ENCODE measurements at places on chromosomes 4 and X.

GRCh38 chr4:158895797-158896576 is 127.2 kb downstream of the FNIP2 start:
- DNase-seq = no peak

GRCh38 chr4:166518315-166518714 is 645.3 kb downstream of the TLL1 start:
- no peak for DNase-seq

DNA sequence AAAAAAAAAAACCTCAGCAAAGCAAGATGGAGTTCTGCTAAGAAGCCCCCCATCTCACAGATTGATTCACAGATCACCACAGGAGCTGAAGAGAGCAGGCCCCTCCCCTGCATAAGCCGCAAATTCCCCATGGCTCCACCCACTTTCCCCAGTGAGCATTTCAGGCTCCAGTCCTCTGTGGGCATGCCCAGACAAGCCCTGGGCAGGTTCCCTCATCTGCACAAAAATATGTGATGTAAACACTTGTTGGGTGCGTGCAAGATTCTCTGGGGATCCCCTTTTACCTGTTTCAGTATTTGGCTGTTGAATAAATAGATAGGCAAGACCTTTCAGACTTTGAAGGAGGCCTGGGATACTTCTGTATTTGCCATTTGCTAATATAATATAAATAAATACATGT is 514.3 kb downstream of the PCDH7 start:
- no peak for DNase-seq

DNA sequence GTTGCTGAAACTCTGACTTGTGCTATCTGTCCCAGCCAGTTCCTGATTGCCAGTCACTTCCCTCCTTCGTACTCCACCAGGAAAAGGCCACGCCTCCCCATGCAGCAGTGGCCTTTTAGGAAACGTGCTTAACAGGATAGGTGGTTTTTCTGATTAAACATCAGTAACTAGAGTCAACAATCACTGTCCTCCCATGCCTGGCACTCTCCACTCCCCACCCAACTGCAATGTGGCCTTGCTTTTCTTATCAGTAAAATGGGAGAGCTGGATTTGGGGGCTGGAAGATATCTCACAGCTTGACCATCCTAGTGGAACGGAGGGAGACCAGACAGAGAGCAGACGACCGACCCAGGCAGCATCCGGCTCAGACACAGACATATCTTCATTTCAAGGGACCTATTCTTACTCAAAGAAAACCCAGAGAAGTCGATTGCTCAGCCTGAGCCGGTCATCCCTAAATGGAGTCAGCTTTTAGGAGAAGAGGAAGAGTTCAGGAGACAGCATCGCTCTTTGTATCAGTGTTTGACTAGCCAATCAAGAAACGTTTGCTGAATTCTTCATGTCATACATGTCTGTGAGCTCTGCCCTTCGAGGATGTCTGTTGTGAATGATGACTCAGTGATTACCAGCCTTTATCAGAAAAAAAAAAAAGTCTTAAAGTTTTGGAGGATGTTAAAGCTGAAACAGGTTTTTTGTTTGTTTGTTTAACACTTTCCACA is 12.7 kb upstream of the UBA6 start:
- no peak for DNase-seq

DNA sequence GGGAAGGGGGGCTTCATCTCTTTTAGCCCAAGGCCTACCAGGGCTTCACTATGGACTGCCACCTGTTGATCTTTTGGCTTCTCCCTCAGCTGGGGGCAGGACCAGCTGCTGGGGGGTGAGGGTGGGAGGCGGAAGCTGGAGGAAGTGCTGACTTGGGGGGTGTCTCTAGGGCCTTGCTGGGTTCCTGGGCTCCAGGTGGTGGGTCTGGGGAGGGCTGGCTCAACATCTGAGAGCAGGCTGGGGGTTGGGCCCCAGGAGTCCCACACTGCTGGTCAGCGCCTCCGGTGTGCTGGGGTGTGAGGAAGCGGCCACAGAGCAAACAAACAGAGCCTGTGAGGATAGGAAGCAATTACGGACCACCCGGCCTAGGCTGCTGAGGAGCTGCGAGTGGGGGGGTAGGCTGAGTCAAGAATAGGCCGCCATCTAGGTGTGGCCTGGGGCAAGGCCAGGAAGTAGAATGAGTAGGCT is 85.7 kb downstream of the EFNB1 start:
- DNase-seq = no peak

- no peak for DNase-seq
These were observed 876 bp downstream of the KLHL2 start for GRCh38 chr4:165208221-165208652.

GRCh38 chrX:8273451-8273895 is 102.4 kb upstream of the VCX2 start:
- DNase-seq = no peak

GRCh38 chr4:102502543-102502818 is 1.3 kb downstream of the NFKB1 start:
- DNase-seq = no peak

- no peak for DNase-seq
These were observed 19.8 kb upstream of the MANBA start for GRCh38 chr4:102780476-102781144.

- DNase-seq = no peak
These were observed 67.9 kb upstream of the TECRL start for GRCh38 chr4:64477127-64477526.

DNA sequence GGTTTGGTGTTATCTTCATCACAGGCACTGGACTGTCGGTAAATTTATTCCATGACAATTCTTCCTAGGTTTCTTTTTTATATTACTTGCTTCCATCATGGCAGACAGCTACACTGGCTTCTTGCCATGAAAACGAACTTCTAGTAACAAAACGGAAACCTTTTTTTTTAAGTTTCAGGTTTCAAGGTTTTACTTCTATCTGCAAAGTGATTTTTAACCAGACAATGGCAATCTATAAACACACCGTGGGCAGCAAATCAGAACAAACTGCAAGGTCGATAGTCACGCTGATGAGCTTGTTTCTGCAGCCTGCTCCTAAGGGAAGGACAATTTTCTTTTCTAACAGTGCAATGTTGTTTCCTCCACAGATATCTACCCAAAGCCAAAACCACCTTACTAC is 29.9 kb downstream of the XG start:
- DNase-seq = no peak

- no peak for DNase-seq
These were observed 205.7 kb downstream of the AR start for GRCh38 chrX:67749536-67749935.

GRCh38 chr4:128345650-128346049 is 58.0 kb upstream of the PGRMC2 start:
- DNase-seq = no peak

- no peak for DNase-seq
These were observed 279.8 kb upstream of the BOD1L1 start for GRCh38 chr4:13907255-13907751.

DNA sequence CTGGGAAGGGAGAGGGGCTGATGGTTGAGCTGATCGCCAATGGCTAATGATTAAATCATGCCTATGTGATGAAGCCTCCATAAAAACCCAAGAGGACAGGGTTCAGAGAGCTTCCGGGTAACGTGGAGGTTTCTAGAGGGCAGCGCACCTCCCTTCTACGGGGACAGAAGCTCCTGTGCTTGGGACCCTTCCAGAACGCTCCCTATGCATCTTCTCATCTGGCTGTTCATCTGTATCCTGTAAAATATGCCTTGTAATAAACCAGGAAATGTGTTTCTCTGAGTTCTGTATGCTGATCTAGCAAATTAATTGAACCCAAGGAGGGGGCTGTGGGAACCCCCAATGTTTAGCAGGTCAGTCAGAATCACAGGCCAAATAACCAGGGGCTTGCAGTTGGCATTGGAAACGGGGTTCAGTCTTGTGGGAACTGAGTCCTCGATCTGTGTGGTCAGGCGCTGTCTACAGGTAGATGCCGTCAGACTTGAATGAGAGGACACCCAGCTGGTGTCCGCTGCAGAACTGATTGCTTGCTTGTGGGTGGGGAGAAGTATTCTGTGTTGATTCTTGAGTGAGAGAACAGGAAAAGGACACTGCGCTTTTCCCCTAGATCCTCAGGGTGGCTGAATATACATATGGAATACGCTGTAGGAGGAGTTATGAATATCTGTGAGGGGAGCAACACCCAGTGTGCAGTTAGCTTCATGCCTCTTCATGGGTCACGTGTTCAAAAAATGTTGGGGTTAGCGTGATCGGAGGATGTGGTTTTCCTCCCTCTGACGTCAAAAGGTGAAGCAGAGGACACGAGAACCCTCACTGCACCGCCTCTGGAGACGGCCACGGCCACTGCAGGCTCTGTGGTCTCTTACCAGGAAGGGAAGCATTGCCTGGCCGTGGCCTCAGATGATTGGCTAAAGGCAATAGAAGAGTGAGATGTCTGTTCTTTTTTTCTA is 29.2 kb downstream of the HTT-AS start:
- DNase-seq = no peak

DNA sequence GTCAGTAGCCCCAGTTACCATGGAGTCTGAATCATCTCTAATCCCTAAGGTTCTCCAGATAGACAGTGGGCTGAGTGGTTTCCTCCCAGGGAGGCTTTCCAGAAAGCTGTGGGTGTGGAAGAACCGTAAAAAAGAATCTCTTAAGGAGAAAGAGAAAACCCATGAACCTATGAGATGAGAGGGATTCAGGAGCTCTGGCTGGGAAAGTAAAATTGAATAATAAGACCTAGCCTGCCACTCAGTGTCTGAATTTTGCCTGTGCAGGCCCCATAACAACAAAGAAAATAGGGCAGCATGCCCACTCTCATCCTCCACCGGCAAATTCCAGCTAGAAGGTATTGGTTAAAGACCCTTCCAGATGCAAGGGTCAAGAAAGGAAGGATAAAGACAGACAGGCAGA is 16.9 kb downstream of the AWAT2 start:
- DNase-seq = no peak

DNA sequence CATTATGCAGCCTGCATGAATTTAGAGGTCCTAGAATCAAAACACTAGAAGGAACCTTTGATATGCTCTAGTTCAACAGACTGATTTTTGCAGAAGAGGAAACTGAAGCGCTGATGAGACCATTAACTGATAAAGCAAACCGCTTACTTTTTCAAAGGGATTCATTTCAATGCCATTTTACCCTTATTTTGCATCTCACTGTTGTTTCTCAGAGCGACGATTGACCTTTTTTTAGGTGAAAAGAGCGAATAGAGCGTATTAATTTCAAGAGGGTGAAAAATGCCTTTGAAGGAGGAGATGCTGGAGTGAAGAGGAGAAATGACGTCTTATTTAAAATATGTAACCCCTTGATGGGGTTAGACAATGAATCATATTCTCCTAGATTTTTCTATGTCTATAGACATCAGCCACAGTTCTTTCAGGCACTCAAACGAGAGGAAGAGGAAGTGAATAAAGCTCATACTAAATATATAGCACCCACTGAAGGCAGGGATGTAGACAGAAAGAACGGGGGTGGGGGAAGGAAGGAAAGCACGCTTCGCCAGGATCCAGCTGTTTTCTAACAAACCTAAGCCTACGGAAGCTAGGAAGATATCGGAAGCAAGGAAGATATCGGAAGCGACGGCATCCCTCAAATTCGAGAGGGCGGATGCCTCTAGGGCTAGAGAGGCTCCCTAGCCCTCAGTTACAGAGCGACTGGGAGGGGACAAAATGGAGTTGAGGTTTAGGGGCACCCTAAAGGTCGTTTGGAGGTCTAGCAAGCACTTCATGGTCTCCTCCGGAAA is 848 bp downstream of the ACSL4 start:
- no peak for DNase-seq

DNA sequence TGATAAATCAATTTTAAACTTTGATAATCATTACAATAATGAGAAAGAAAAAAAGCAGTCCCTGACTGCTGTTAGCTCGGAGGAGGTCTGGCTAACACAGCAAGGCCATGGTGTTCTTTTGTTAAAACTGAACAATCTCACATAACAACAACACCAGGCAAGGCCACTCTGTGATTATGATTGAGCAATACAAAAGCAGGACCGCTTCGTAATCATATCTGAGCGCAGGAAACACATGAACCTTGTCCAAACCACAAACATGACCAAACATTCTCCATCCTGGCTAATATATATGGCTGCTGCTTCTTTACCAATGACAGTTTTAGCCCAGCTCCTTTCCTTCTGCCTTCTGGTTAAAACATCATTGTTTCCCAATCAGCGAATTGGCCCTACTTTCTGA is 76.8 kb upstream of the DDX53 start:
- no peak for DNase-seq

DNA sequence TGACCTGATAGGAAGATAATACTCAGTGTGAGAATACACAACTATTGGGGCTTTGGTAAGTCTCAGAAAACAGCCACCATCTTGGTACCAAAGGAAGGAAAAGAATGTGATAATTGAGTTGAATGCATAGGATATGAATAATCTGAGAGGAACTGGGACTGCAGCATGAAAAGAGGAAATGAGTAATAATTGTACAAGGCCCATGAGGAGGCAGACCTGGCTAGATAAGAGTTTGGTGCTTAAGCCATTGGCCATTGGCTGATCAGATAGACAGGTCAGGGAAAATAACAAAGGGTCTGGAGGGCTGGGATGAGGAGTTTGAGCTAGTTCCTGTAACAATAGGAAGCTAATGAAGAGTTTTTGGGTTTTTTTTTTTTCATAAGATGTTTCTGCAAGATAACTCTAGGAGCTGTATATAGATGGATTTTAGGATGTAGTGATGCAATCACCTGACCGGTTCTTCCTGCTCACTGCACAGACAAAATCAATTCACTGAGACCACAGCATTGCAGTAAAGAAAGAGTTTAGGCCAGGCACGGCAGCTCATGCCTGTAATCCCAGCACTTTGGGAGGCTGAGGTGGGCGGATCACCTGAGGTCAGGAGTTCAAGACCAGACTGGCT is 5.3 kb upstream of the TRMT2B start:
- no peak for DNase-seq

DNA sequence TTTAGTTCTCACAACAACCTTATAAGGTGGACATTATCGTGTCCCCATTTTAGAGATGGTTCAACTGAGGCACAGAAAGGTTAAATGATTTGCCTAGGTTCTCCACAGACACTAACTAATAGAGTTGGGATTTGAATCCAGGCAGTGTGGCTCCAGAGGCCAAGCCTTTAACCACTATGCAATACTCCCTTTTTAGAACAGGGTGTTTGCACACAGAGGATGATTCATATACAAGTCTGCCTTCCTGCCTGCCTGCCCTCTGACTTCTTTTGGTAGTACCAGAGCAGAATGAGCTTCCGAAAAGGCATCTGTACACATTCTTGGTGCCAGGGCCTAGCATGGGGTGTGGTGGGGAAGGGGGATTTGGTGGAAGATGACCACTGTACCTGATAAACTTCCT is 150.8 kb upstream of the ARHGEF9 start:
- DNase-seq = no peak

DNA sequence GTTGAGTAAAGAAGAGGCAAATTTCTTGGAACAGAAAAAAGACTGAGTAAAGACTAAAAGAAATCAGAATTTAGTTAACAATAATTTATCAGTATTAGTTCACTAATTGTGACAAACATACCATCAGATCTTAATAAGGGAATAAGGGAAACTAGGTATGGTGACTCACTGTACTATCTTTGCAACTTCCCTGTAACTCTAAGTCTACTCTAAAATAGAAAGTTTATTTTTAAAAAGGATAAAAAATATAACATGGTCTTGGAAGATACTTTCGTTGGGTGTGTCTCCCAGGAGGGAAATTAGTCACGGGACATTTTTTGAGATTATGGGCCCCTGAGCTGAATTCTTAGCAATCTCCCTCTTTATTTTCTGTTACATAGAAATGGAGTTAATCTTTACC is 97.3 kb downstream of the EMCN start:
- no peak for DNase-seq

GRCh38 chrX:18938710-18939109 is 45.2 kb downstream of the PHKA2 start:
- DNase-seq = no peak

GRCh38 chr4:155608225-155608885 is 58.3 kb upstream of the GUCY1A1 start:
- no peak for DNase-seq

Measured in cerebellar nuclear complex (tissue), 1 donor.